ENCODE measurements at places on chromosomes 2 and 18.

GRCh38 chr2:145094370-145094769 lies 574.5 kb upstream of the ZEB2 start:
- DNase-seq, result no peak

- no peak for DNase-seq
Observed at GRCh38 chr2:229162015-229162414, 109.1 kb downstream of the PID1 start.

DNA sequence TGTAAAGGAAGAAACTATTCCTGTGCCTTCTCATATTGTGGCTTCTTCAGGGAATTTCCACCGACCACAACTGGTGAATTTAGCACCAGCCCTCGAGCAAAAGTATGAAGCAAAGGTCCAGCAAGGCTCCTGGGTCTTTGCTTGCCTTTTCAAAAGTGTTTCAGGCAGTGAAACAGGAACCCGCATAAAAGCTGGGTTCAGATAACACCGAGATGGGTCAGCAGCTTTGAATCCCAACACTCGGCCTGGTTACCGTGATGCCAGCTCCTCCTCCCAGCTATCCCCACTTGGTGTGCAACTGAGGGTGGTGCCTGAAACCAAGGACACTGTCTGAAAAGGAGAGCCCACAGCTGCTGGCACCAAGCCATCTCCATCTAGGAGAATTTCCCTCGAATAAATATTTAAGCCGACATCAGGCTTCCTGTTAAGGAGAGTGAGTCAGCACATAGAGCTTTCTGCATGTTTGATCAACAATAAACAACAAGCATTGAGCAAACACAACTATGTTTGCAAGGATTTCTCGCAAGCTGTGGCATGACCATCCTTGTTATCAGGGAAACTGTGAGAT lies 69.5 kb downstream of the ANTXR1 start:
- DNase-seq, result peak; percentile 78

GRCh38 chr2:34159901-34160300 lies 560.8 kb upstream of the FAM98A start:
- DNase-seq, result no peak

- DNase-seq, result no peak
Observed at GRCh38 chr2:68448671-68449653, 18.1 kb downstream of the FBXO48 start.

Measured in GM04504 (cell line).